ENCODE measurements at places on chromosomes 12 and 14.
A peak's percentile ranks its signal among the peaks of the same experiment; 100 is the strongest.

- peak; percentile 25 for DNase-seq
These were observed 105.9 kb downstream of the ETV6 start for GRCh38 chr12:11755302-11755930.

- DNase-seq: peak; percentile 47
These were observed 1.9 kb downstream of the NTN4 start for GRCh38 chr12:95788637-95789036.

DNA sequence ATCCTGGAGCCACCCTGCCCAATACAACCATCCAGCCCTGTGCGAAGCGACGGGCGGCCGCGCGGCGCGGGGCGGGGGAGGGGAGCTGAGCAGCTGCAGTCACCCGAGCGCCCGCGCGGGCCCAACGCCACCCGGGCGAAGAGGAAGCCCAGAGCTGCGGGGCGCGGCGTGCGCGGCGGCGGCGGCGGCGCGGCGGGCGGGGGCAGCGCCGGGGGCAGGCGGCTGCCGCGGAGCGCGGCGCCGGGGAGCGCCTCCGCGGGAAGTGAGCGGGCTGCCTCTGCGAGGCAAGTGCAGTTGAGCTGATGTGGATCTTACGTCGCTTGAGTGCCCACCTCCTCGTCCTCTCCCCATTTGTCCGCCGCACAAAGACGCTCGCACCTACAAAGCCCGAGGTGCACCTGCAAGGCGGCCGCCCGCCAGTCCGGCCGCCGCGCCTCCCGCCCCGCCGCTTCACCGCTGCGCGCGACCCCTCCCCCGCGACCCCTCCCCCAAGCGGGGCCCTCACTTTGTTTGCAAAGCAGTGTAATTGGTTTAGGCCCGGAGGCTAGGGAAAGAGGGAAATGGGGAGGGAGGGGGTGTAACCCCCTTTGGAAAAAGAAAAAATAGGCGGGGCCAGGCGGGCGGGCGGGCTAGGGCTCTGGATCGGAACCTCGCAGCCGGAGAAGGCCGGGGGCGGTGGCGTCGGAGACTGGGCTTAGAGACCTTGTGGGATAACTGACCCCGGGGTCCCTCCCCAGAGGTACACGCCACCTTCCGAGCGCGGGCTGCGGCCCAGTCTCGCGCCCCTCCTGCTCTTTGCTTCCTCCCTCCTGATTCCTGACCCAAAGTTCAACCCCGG is at the start of the genes FOXA1 and TTC6:
Gene FOXA1 (minus strand): TSS at position 279 of the 838 bp plus-strand sequence. CDS start 277 bp downstream, at position 2.
Gene TTC6 (plus strand): TSS at position 659 of the 838 bp plus-strand sequence. CDS start 26,436 bp downstream, outside the sequence.
- peak; percentile 69 for DNase-seq

- DNase-seq: no peak
These were observed 12.1 kb downstream of the LACRT start for GRCh38 chr12:54622463-54623183.

GRCh38 chr12:69732088-69732487 is 6.6 kb upstream of the RAB3IP start:
- DNase-seq: no peak

- no peak for DNase-seq
These were observed 99.2 kb downstream of the SLC5A8 start for GRCh38 chr12:101110866-101111265.

GRCh38 chr12:12582895-12583303 is 20.2 kb upstream of the DUSP16 start:
- DNase-seq: peak; percentile 37

DNA sequence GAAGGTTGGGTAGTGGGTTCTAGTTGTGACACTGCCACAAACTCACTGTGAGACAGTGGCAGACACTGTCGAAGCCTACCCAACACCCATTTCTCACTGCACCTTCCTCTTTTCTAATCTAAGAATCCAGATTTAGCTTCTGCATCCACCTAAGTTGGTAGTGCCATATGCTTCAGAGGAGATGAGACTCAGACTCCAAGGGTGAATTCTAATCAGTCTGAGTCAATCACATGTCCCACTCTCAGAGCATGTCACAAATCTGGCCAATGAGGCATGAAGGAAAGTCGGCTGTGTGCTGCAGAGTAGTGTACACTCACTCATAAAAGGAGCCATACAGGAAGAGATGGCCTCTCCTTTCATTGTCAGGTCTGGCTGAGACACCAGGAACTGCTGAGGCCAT is 102.1 kb upstream of the RAP1B start:
- DNase-seq: no peak

DNA sequence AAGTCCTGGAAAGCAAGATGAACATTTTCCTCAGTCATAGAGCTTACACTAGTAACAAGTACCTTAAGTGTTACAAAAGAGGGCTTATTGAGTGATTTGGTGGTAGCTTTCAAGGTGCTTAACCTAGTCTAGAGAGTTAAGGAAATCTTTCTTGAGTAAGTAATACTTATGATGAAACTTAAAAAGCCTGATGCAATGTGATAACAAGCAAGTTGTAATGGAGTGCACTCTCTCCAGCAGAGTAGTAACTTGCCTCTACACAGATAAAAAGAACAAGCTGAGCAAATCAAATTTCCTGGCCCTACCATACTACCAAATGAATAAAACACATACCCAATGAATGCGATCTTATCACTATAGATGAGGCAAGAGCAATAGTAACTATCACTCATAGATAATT is 639.9 kb upstream of the FBXO33 start:
- DNase-seq: no peak

DNA sequence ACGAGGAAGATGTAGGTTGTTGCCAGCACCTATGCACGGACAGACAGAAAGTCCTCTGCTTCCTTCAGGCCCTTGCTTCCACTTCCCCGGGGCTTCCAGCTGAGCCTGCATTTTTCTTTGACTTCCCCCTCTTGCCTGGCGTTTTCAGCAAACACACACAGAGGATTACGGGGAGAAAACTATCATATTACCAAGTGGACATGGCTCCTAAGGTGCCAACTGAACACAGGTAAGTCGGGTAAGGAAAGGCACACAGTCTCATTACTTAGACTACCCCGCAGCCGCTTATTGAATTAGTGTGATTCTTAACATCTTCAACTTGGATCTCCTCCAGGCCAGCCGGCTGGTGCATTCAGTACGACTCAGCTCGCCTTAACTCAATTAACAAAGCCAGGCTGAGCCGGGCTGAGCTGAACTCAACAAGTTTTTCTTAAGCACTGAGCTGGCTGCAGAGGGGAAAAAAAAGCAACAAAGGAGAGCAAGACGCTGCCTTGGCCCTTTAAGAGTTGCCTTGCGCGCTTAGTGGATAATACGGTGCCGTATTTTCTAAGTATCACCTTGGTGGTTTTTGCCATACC is 19.2 kb upstream of the MAP1LC3B2 start:
- DNase-seq: peak; percentile 51

GRCh38 chr14:101351769-101352168 is 209.5 kb upstream of the DIO3 start:
- DNase-seq: no peak

DNA sequence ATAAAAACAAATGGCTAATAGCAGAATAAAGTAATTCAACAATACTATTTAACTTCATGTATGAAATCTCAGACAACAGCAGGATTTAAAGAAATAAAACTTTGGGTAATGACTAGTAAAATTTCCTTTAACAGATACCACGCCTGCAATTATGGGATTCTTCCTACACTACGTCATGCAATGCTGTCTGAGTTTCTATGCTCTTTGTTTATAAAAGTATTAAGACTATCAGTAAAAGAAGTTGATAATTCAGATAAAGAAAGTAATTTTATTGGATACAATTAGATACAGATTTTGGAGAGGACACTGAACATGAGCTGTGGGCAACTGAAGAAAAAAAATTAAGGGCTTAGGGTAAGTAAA is 308.4 kb upstream of the LRFN5 start:
- DNase-seq: no peak

DNA sequence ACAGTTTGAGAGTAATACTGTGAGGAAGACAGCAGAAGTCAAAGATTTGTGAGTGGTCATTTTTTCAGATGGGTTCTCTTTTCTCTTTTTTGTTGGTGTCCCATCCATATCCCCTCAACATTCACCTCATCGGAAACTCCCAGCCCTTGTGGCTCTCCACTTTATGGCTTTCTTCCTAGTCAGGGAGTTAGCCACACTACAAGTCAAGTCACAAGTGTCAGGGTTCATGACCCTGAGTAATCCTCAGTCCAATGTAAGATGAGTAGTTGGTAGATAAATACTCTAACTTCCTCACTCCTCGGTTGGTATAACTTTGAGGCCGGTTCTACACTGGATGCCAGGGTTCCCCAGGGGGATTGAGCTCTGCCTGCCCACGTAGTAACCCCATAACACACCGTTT is 41.4 kb downstream of the PTGER2 start:
- no peak for DNase-seq
